Neural crest cell (in vitro differentiated cells): ENCODE measurements at places on chromosomes 13 and 19. TPM values are rescaled to one million over a fixed set of nuclear protein-coding genes. Genes with fewer than 3 reads are reported as not detected.

DNA sequence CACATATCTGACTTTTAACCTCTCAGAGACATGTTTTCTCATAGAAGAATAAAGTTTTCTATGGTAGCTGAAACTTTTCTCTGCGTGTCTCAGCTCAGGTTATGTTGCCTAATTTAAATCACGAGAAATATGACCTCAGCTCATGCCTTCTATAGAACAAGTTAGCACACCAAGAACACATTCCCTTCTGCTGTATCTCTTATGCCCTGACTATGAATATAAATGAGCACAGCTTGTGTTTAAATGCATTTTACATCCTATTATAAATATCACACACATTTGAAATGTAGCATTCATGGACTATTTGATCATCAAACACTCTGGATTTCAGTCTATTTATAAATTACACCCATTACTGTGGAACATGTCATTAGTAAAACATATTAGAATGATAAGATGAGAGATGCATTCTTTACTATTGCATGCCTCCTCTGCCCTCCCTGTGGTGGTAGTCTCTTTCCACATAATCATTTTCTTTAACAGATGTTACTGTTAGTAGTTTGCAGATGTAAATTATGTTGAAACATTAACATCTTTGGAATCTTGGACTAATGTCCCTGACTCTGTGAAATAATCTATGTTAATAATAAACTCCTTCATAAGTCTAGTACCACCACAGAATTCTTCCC, 2044.9 kb upstream of the PCDH20 start:
- DNase-seq = no peak

DNA sequence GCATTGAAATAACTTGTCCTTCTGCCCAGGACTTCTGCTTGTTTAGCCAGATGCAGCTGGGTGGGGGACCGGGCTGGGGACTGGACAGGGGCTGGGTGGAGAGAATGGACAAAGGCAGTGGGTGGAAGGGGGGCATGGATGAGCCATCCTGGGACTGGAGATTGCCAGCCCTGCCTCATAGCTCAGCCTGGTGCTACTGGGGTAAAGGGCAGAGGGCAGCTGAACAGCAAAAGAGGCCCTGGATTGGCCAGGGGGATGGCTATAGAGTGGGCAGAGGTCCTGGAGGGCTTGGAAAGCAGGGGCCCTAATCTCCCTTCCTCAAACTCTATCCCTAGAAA, 17.7 kb upstream of the PLAUR start:
- DNase-seq = no peak

DNA sequence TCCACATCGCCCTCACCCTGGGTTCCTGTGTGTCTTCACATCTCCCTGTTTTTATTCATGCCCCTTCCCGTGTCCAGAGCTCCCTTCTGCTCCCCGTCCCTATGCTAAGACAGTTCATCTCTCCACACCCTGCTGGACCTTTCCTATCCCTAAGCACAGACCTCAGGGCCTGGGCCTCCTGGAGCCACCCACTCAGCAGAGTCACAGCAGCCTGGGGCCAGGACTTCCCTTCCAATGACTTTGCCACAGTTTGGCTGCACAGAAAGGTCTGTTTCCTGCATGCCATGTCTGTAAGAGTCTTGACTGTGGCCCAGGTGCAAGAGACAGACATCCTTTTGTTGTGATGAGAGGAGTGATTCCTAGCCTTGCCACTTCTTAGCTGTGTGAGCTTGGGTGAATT, 470.7 kb downstream of the TSHZ3 start:
- no peak for DNase-seq

- DNase-seq = no peak
These were observed at the start of gene IGSF23 for GRCh38 chr19:44613295-44614178. IGSF23 (plus strand) TSS chr19:44613563; CDS start chr19:44613646, 83 bp downstream.

DNA sequence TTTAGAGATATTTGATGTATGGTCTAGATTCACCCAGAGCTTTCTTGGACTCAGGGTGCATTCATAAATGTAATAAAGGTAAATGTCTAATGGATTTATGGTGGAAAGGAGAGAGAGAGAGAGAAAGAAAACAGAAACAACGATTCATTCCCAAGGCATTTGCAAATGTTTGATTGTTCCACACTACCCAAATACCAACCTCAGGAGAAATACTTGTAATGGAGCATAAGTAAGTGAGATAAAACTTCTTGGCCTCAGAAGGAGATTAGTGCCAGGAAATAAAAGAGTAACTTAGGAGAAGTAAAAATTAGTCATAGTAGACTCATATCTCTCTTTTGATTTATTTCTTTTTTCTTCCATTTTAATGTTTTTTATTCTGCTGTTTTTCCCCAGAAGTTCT, 40.6 kb upstream of the DGKH start:
- no peak for DNase-seq

DNA sequence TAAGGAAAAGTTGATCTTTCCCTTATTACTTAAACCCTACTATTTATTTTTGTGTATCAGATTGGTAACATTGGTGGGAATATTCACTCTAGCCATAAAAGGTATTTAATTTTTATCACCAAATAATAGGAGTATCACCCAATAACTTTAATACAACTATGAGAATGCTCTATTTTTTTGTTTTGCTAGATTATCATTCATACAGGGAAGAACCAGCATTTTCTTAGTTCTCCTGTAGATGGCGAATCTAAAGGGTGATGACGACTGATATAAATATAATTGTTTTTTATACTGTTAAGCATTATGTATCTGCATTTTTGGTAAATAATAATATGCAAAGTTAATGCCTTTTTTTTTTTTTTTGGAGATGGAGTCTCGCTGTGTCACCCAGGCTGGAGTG, 7.9 kb upstream of the FRY start:
- DNase-seq = no peak

DNA sequence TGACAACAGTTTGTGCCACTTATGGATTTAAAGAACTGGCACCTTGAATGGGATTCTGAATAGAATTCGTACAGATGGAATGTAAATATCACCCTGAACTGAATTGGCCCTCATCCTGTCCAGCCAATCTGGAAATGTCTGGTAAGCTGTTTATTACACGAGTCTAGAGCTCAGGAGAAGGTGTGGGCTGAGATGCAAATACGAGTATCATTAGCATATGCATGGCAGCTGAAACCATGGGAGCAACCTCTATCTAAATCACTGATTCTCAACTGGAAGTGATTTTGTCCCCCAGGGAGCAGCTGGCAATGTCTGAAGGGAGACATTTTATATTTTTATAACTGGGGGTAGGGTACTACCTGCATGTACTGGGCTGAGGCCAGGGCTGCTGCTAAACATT, 15.6 kb upstream of the VWA8 start:
- no peak for DNase-seq

GRCh38 chr19:1811472-1811894, 593 bp downstream of the ATP8B3 start:
- no peak for DNase-seq

GRCh38 chr13:95226476-95226875, 74.8 kb downstream of the ABCC4 start:
- no peak for DNase-seq

DNA sequence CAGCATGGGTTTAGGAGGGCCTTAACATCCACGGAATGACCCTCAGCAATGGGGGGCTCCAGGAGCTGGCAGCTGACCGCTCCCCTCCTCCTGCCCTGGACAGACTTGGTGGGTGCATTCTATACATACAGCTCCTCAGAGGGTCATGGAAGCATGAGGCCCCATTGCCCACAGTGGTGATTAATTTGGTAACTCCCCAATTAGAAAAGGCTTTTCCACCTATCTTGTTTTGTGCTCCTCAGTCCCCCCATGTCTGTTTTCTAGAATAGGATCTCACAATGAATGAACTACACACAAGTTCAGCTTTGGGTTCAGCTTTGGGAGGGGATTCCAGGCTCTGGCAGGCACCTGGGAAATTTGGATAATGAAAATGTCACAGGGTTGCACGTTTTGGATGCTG, 707.8 kb downstream of the UQCRFS1 start:
- DNase-seq = no peak

DNA sequence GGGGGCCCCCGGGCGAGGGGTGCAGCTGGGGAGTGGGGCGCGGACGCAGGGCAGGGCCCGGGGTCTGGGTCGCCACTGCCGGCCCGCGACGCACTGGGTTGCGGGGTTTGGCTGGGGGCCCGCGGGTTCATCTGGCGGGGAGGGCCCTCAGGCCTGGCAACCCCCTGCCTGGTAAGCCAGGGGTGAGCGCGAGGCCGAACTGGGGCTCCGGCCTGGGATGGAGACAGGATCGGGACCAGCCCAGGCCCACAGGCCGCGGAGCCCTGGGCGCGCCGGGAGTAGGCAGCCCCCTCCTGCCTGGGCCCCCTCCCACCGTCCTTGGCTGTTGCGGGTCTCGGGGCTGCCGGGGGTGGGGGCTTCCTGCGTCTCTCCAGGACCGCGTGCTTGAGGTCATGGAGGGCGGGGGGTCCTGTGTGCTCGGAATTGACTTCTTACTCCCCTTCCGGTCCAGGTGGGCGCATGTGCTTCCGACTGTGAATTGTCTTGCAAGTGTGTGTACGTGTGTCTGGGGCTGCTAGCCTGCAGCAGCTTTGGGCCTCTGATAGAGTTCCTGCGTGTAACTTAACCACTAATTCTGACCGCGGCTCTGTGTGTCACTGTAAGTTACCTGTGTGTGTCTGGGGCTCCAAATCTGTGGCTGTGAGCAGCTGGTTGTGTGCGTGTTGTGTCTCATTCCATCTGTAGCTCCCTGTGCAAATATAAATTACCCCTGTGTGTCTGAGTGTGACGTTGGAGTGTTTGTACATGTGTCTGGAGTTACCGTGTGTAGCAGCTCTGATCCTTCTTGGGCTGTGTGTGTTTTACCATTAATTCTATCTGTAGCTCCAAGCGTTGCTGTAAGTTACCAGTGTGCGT, 751 bp downstream of the GRAMD1A start:
- no peak for DNase-seq

DNA sequence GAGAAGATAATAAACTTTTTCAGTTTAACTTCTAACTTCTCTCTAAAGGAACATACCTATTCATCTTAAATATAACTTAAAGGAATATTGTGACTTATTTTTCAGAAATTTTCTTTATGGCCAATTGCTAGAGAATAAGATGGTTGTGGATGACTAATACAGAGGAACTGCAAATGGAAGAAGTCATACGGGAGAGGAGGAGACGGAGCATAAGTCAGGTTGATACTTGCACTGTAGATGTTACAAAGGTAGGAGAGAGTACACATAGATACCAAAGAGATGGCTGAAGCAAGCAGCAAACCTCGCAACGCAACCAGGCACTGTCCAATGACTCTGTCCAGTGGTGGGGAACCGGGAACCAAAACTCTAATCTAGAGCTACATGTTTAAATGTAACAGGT, 963.4 kb downstream of the PCDH9 start:
- DNase-seq = no peak

- no peak for DNase-seq
These were observed 33.9 kb upstream of the MIR17HG start for GRCh38 chr13:91313581-91313980.

DNA sequence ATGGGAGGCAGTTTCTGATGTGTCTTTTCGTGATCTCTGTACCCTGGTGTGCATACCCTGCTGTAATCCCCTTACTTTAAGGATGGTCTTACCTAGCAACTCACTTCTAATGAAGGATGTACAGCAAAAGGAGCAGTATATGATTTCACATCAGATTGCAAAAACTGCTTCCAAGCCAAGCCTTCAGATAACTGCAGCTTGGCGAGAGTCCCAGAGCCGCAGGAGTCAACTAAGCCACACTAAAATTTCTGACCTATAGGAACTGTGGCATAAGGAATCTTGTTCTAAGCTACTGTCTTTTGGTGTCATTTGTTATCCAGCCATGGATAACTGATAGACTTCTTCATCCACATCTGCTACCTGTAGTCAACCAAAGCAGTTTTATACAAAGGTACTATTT, 496.7 kb downstream of the GPC6 start:
- no peak for DNase-seq

GRCh38 chr13:32734511-32734910, 148.3 kb downstream of the PDS5B start:
- DNase-seq = no peak

DNA sequence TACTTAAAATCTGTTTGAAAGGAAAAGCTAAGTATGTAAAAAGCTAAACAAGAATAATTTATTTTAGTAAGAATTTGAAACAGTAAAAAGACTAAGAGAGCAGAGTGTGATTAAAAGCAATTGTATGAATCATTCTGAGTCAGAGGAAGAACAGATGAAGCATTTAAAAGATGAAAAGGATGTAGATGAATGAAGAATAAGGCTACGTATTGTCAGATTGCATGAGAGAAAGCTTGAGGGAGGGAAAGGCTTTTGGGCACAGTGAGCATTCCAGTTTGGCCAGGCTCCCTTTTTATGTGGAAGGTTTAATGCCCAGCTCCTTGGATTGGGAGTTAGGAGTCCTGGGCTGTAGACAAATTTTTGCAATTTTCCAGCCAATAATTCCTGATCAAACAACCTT, 117.7 kb downstream of the FREM2 start:
- DNase-seq = no peak

GRCh38 chr19:31639306-31639705, 290.1 kb upstream of the TSHZ3 start:
- no peak for DNase-seq

GRCh38 chr19:41304706-41305483, 5.1 kb upstream of the CCDC97 start:
- DNase-seq = no peak

- DNase-seq = no peak
These were observed 6.4 kb upstream of the ZNF333 start for GRCh38 chr19:14683439-14683838.

DNA sequence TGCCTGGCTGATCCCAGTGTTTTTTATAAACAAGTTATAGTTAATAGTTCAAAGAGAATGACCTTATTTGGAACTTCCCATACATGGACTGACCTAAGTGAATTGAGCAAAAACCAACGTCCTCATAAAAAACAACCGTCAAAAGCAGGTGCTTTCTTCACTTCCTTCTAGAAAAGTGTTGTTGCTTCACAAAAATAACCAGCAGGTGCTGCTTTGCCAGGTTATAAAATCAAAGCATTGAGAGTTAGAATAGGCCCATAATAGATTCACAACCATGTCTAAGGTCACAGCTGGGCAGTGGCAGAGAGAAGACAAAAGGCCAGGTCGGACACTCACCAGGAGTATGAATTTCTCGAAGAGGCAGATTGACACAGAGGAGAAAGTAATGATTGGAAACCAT, 9.5 kb downstream of the RUBCNL start:
- DNase-seq = no peak

DNA sequence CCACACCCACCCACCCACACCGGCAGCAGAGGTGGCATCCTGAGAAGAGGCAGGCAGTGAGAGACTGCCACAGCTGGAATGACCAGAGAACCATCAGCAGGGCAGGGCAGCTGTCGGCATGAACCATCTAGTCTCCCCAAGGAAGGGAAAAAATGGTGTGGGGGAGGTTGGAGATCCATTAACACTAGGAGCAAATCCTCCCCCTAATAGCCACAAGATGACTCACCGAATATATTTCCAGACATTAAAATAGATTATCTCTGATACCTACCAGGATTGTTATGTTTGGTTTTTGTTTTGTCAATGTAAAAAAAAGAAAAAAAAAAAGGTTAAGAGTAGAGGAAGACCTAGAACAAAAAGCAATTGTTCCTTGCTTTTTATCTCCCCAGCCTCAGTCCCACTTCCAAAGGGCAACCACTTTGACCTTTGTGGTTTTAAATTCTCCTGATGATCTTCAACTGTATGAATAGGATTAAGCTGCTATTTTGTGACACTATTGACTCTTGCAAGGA, 34.2 kb downstream of the THSD1 start:
- no peak for DNase-seq

The JAK3 gene
- total RNA-seq = 1.3 and 1.6 TPM in 2 replicates

The VSIG10L gene
- total RNA-seq = 3.1 and 3.5 TPM in 2 replicates

The LILRB5 gene
- total RNA-seq = not detected in 2 replicates

The CYP4F11 gene
- total RNA-seq = not detected in 2 replicates
